Effector CD4-positive, alpha-beta T cell (primary cell): ENCODE measurements at places on chromosomes 12 and 14.

GRCh38 chr12:78167510-78167909 lies 336.8 kb downstream of the NAV3 start:
- no peak for DNase-seq

DNA sequence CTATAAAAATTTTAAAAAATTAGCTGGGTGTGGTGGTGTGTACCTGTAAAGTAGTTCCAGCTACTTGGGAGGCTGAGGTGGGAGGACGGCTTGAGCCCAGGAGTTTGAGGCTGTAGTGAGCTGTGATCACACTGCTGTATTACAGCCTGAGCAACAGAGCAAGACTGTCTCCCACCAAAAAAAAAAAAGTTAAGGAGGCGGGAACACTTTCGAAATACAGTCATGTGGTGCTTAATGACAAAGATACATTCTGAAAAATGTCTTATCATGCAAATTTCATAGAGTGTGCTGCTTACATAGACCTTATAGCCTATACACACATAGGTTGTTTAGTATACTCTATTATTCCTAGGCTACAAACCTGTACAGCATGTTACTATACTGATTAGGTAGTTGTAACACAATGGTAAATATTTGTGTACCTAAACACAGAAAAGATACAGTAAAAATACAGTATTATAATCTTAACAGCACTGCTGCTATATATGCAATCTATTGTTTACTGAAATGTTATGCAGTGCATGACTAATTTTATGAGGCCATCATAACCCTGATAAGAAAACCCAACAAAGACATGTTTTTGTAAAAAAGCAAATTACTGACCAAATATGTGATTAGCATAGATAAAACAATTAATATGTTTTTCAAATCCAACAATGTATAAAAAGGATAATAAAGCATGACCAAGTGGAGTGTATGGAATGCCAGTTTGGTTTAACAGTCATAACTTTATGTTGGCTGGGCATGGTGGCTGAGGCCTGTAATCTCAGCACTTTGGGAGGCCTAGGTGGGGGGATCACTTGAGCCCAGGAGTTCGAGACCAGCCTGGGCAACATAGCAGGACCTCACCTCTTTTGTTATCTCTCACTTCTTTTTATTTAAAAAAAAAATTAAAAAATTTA lies 11.4 kb downstream of the EIF2S1 start:
- DNase-seq, result no peak

GRCh38 chr14:84323978-84324377 lies 1206.0 kb upstream of the FLRT2 start:
- DNase-seq, result no peak

GRCh38 chr14:92263681-92264080 lies 59.3 kb upstream of the SLC24A4 start:
- no peak for DNase-seq

GRCh38 chr12:55658635-55659391 lies 22.1 kb downstream of the OR10P1 start:
- no peak for DNase-seq

- no peak for DNase-seq
Observed at GRCh38 chr14:28966416-28967233, 200.0 kb downstream of the FOXG1 start.

GRCh38 chr12:66232263-66232662 lies 43.2 kb downstream of the IRAK3 start:
- DNase-seq, result no peak

GRCh38 chr12:70052931-70053497 lies 190.2 kb upstream of the CNOT2 start:
- DNase-seq, result no peak

- DNase-seq, result no peak
Observed at GRCh38 chr14:69848903-69849391, 30.3 kb upstream of the SMOC1 start.

- DNase-seq, result no peak
Observed at GRCh38 chr12:49990273-49990672, 17.5 kb downstream of the AQP6 start.

DNA sequence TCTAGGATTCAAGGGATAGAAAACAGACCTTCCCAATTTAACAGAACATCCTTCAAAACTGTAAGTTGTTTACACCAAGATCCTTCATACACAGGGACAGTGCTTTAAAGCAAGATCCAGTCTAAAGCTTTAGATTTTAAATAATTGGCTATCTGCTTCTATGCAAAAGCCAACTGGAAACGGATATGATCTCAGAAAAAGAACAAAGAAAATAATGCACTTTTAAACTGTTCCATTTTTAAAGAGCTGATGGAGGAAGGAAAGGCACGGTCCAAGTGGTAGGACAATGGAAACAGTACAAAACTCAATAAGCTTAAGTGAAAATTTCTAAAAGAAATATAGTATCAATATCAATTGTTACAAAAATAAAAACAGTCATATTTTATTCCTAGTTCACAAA lies 27.7 kb downstream of the LRP6 start:
- DNase-seq, result no peak

DNA sequence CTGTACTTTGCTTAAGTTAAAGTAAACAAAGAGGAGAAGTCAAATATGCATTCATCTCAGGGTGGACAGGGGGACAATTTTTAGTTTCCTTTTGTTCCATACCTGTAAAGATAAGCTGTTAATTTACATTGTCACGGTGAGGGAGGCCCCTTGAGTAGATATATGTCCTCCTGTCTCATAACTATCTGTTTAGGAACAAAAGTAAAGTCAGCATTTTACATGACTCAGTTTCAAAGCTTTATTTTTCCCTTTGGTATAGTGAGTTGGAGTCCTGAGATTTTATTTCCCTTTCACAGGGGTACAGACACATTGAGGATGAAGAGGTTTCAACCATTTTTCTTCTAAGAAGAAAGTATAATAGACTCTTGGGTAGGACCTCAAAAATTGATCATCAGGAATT lies 50.1 kb downstream of the TESPA1 start:
- DNase-seq, result no peak

DNA sequence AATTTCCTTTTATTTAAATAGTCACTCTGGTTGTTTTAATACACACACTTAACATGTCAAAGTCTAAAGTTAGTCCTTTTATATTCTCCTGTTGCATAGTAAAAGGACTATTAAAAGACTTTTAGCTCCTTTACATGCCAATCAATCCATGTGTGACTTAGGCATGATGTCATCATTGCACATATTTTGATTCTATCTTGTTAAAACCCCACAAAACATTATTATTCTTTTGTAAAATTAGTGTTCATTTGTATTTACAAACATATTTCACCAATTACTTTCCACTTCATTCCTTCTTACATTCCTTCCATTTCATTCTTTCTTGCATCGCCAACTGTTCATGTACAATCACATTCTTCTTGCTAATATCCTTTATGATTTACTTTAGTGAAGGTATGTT lies 39.6 kb downstream of the TC2N start:
- no peak for DNase-seq
